ENCODE measurements at places on chromosomes 4 and X.
A peak's percentile ranks its signal among the peaks of the same experiment; 100 is the strongest.

DNA sequence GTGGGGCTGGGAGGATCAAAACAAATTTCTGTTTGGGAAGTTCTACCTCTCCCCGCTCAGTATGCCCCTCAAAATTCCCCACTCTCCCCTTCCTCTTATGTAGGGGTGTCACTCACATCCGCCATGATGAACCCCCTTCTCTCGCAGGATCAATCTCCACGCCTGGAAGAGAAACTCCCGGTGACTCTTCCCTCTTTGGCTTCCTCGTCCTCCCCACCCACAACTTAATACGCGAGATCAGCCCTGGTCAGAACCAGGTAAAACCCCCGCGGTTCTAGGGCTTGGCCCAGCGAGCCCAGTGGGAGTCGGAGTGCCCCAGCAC is 427 bp downstream of the LAMTOR3 start:
- no peak for DNase-seq

GRCh38 chrX:23952984-23953907 is 45.4 kb downstream of the CXorf58 start:
- DNase-seq, result peak; percentile 4

GRCh38 chr4:36812149-36812548 is 432.4 kb upstream of the NWD2 start:
- no peak for DNase-seq

- no peak for DNase-seq
Observed at GRCh38 chrX:31130457-31131220, 58.8 kb upstream of the FTHL17 start.

DNA sequence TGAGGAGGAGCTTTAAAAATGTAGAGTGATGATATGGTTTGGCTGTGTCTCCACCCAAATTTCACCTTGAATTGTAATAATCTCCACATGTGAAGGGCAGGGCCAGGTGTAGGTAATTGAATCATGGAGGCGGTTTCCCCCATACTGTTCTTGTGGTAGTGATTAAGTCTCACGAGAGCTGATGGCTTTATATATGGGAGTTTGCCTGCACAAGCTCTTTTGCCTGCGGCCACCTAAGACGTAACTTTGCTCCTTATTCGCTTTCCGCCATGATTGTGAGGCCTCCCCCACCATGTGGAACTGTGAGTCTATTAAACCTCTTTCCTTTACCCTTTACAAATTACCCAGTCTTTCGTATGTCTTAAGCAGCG is 332.0 kb downstream of the RAPGEF2 start:
- DNase-seq, result no peak

DNA sequence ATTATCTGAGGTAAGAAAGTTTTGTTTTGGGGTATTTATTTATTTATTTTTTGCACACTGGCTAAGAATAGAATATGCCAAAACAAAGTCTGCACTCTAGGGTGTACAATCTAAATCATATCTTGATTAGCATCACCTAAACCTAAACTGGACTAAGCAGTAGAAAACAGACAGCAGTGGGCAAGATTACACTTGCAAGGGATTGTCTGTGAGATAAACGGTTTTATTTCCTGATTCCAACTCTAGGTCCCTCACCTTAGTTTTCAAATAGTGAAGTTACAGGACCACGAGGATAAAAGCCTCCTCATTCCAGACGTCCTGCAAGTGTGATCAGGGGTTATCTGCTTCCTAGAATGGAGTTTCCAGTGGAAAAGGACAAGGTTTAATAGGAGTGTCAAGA is 86.1 kb downstream of the SH3RF1 start:
- DNase-seq, result no peak

DNA sequence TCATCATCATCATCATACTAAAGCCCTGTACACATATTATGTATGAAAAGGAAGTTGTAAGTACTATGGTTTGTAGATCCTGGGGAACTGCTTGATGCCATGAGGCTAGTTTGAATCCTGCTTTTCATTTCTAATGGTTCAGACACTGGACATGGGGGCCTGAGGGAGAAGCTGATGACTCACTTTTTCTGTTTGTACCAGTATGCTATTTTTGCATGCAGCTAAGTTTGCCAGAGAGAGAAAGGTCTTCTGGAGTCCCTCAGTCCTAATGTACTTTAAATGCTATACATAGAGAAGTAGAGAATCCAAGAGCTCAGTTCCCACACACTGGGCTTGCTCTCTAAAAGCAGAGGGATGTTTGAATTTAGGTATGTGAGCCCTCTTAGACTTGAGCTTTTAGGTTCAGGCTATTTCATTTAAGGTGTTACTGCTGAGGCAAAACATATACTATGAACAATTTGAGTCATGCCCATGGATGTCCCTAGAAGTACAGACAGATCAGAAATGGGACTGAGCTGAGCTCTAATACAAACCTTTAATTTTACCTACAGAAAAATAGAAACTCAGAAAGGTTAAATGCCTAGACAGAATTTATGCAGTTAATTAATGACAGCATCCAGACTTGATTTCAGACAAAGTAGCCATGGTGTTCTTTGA is 17.6 kb upstream of the HS3ST1 start:
- DNase-seq, result no peak

- no peak for DNase-seq
Observed at GRCh38 chrX:103211012-103211715, 3.7 kb upstream of the BEX4 start.

GRCh38 chrX:39755143-39756032 is 342.4 kb downstream of the BCOR start:
- DNase-seq, result no peak

GRCh38 chrX:41026702-41027078 is 58.6 kb upstream of the USP9X start:
- DNase-seq, result no peak

- no peak for DNase-seq
Observed at GRCh38 chr4:80852061-80852460, 178.4 kb upstream of the BMP3 start.

DNA sequence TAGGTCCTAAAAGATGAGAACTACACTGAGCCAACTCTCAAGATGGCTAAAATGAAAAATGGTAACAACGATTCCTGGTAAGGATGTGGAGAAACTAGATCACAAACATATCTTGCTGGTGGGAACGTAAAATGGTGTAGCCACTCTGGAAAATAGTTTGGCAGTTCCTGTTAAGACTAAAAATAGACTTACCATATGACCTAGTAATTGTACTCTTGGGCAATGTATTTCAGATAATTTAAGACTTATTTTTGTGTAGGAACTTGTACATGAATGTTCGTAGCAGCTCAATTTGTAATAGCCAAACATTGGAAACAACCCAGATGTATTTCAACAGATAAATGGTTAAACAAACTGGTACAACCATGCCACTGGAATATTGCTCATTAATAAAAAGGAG is 106.2 kb downstream of the HDAC8 start:
- no peak for DNase-seq

DNA sequence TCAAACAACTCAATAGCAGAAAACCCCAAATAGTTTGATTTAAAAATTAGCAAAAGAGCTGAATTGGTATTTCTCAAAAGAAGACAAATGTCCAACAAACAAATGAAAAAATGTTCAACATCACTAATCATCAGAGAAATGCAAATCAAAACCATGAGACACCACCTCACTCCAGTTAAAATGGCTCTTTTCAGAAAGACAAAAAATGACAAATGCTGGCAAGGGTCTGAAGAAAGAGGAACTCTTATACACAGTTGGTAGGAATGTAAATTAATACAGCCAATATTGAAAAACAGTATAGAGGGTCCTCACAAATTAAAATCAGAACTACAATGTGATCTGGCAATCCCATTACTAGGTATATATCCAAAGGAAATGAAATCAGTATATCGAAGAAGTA is 70.4 kb downstream of the FBXL5 start:
- DNase-seq, result no peak

GRCh38 chrX:69136546-69137331 is 28.5 kb downstream of the PJA1 start:
- DNase-seq, result no peak

DNA sequence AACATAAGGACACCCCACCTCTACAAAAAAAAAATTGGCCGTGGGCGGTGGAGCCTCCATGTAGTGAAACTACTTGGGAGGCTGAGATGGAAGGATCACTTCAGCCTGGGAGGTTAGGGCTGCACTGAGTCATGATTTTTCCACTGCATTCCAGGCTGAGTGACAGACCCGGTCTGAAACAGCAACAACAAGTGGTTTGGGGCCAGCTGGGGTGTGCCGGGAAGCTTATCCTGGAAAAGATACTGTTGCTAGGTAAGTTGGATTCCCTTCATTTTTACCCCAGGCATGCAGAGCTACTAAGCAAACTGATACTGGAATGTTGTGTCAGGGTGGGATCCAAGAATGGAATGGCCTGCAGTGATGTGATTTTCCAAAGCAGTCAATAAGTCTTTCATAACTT is 57.0 kb downstream of the XAGE2 start:
- no peak for DNase-seq

DNA sequence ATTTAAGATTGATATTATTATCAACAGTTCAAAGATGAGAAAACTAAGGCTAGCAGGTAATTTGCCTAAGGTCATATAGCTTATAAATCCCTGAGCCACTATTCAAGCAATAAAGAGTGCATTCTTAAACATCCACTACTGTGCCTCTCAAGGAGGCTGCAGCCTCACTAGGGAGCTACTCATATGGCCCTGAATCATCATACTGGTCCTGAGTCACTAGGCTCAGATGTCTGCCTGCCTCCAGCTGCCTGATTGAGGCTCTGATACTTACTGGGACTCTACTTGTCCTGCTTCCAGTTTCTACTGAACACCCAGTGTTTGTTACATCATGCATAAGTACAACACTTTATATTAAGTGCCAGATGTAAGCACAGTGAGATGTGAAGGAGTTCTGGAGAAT is 110.7 kb downstream of the AASDH start:
- no peak for DNase-seq

- DNase-seq, result no peak
Observed at GRCh38 chrX:154598656-154599055, 13.7 kb downstream of the CTAG1A start.

- no peak for DNase-seq
Observed at GRCh38 chrX:63350465-63350877, 661 bp downstream of the SPIN4 start.

- no peak for DNase-seq
Observed at GRCh38 chr4:152939621-152940020, 3.5 kb downstream of the FHDC1 start.

GRCh38 chr4:38322714-38323113 is 341.3 kb upstream of the KLF3 start:
- DNase-seq, result no peak

DNA sequence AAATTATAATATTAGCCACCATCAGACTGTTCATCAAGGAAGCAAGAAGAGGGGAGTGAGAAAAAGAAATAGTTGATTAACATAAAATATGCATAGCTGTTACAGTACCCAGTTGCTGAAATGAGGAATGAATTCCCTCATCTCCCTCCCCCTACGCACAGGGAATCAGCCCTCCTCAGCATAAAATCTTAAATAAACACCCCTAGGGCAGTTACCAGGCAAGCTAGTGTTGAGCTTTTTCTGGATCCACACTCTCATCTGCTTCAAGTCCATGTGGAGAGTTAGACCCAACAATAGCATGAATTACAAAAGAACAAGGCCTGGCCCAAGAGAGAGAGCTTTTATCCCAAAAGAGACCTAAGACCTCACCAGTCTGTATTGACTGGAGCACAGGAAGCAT is 19.0 kb upstream of the SYTL4 start:
- DNase-seq, result no peak

DNA sequence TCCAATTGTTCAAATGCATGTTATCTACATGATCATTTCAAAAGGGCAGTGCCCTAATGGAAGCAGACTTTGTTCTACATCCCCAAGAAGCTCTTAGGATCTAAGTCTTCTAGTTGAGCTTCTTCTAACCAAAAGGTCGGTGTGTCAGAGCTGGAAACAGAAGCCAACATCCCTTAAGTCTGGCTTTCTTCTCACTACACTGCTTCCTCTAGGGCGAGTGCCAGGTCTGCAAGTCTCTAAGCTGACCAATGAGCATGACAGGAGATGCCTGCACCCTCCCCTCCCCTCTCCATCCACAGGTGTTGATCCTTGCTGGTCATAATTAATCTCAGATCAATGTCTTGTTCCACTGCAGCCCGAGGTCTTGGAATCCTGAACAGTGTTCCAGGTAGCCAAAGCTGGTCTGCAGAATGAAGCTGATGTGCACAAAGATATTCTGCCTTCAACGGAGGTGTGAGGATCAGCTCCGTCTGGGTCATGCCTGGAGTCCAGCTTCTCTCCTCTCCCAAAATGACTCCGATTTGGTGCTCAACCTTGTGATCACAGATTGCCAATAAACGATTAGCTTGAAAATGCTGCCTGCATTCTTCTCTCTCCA is 44.1 kb downstream of the WDR1 start:
- DNase-seq, result no peak

DNA sequence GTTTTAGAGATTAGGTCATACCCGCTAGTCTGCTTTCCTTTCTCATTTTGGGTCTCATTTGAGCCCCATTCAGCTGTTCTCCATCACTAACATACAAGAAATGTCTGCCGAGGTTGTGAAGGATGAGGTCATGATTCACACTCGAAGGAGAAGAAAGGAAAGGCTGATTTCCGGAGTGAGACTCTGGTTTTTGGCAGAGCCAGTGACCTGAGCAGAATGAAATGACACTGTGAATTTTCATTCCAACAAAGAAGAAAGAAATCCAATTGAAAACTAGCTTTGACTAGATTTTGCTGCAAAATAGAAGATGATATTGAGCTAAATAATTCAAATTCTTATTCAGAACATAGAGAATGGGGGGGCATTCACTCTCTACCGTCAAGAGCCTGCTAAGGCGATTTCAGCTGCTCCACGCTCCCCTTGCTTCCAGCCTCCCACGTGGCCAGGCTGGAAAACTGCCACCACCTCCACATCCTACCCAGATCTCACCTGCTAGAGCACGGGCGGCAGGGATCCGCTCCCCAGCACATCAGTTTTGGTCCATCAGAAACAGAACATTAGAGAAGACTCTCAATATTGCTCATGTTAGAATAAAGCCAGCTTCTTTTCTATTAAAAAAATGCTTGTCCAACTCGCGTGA is 39.0 kb downstream of the F11 start:
- no peak for DNase-seq

DNA sequence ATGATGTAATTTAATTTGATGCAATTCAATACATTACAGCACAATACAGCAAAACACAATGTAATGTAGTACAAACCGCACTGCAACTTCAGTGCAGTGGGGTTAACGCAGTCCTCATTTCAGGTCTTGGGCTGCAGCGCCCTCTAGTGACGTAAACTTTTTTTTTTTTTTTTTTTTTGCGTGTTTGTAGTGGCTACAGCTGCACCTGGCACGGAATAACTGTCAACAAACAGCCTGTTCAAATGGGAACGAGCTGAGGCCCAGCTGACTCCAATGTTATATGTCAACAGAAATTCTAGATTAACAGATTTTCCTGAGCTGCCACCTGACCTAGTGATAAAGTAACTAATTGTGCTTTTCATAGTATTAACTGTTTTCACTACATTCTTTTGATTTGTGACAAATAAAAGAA is 33.5 kb upstream of the RASSF6 start:
- no peak for DNase-seq

GRCh38 chr4:127623797-127624083 is 9.0 kb upstream of the INTU start:
- DNase-seq, result no peak

GRCh38 chr4:67909905-67910584 is 26.2 kb upstream of the TMPRSS11D start:
- no peak for DNase-seq

All from T-helper 9 cell (primary cell).